ENCODE measurements at places on chromosomes 1 and 21. TPM values are rescaled to one million over a fixed set of nuclear protein-coding genes. Genes with fewer than 3 reads are reported as not detected.

DNA sequence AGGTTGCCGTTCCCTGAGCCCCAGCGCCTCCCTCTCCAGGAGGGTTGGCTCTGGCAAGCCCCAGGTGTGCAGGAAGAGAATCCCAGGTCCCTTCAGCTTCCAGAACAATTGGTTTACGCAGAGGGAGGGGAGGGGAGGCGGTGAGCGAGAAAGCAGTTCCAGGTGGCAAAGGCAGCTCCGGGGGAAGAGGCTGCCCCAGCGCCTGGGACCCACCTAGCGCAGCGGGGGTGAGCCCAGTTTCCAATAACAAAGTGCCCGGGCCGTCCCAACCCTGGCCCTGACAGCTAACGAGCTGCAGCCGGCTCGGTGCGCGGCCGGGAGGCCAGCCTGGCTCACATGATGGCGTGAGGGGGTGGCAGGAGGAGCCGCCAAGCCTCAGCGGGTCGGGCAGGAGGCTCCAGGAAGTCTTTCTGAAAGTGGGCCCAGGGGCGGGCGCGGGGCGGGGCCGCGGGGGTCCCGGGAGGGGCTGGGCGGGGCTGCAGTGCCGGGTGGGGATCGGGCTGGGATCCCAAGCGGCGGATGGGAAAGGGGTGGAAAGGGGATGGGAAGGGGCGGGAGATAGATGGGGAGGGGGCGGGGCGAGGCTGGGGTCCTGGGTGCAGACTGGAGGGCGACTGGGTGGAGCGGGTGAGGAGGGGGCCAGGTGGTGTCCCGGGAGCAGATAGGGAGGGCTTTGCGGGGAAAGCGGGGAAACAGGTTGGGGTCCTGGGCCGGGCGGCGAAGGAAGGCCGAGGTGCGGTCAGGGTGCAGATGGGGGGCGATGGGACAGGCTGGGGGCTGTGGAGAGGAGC, 22.8 kb downstream of the DHRS3 start:
- DNase-seq = peak; percentile 70

TBX19 gene
- 1.1 TPM for total RNA-seq

DNA sequence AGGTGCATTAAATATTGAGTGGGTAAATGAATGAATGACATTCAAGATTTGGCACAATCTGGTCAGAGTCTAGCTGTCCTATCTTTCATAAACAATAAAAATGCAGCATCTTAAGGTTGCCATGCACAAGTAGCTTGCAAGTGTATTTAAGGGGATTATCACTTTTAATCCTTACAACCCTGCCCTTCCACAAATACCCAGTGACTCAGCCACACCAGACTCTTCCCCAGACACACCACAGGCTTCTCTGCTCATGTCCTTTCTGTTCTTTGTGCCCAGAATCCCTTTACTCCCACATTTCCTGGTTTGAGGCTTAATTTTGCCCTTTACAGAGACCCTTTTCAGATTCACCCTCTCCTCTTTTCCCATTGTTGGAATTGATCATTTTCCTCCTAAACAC, 59.8 kb downstream of the KIRREL1 start:
- peak; percentile 15 for DNase-seq

- peak; percentile 49 for DNase-seq
Measured at GRCh38 chr21:33914188-33914587, 1.4 kb downstream of the ATP5PO start.

DNA sequence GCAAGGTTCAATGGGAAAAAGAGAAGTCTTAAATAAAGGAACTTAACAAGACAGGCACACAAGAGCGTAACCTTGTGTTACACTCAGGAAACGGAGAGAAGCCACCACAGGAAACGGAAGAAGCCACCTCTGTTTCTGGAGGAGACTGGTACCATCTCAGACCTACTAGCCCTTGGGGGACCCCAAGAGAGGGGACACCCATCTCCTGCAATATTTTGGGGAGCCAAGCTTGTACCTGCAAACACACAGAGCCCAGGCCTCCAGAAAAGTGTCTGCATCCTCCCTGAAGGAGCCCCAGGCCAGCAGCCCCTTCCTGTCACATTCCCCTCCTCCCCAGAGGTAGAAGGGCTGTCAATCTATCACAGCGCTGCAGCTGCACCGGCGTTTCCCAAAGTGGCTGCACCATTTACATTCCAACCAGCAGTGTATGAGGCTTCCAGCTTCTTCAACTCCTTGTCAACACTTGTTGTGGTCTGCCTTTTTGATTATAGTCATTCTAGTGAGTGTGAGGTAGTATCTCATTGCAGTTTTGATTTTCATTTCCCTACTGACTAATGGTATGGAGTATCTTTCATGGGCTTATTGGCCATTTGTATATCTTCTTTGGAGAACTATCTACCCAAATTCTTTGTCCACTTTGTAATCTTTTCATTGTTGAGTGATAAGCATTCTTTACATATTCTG, 23.0 kb upstream of the PADI1 start:
- no peak for DNase-seq

- no peak for DNase-seq
Measured at GRCh38 chr1:189868021-189868420, 609.6 kb downstream of the BRINP3 start.

SLC9C2 gene
- total RNA-seq = not detected

- DNase-seq = peak; percentile 28
Measured at GRCh38 chr1:65431111-65431705, 10.7 kb downstream of the LEPR start.

DNA sequence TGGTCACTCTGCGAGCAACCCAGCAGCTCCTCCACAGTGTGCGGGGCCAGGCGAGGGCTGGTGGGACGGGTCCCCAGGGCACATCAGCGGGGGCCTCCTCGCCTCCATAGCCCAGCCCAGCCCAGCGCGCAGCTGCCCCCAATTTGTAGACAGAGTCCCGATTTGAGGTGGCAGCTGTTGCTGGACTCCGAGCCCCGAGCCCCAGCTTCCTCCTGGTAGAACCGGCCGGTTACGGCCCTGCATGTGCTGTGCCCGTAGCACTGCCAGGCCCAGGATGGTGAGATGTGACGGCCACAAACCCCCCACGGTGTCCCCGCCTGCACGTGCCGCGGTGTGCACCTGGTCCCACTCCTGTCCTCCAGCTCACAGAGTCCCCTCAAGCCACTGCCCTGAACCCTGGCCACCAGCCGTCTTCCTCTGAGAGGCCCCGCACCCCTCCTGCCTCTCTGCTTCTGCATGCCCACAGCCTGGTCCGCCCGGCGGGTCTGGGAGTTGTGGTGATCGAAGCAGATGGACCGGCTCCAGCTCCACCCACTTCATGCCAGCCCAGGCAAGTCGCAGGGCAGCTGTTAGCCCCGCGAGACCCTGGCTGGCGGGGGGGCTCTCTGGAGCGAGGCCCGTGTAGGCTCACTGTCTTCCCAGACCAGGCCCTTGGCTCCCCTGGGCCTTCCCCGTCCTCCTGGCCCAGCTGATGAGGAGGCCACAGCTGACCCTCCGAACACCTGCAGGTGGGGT, 55.5 kb downstream of the MORN1 start:
- no peak for DNase-seq

Data from astrocyte (in vitro differentiated cells and primary cell).